SK-MEL-5 (cell line): ENCODE measurements at places on chromosomes 1 and 21. TPM values are rescaled to one million over a fixed set of nuclear protein-coding genes. Genes with fewer than 3 reads are reported as not detected.

GRCh38 chr1:2541619-2542245, 11.7 kb upstream of the HES5 start:
- no peak for DNase-seq

DNA sequence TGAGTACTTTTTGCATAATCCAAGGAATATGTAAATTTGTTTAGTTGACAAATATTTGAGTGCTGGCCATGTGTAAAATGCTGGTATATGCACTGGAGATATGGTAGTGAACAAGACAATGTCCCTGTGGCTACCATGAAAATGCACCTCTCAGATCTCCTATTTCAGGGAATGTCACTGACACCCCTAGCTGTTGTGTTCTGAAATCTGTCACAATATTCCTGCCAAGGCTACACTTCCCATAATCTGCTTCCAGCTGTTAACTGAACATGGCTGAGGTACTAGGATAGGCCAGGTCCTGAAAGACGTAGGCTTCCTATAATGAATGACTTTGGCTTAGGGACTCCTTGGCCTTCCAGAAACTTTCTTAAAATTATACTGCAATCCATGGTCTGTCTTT, 197.8 kb downstream of the ZNF648 start:
- DNase-seq = no peak

GRCh38 chr1:245829826-245830225, 675.0 kb downstream of the KIF26B start:
- no peak for DNase-seq

DNA sequence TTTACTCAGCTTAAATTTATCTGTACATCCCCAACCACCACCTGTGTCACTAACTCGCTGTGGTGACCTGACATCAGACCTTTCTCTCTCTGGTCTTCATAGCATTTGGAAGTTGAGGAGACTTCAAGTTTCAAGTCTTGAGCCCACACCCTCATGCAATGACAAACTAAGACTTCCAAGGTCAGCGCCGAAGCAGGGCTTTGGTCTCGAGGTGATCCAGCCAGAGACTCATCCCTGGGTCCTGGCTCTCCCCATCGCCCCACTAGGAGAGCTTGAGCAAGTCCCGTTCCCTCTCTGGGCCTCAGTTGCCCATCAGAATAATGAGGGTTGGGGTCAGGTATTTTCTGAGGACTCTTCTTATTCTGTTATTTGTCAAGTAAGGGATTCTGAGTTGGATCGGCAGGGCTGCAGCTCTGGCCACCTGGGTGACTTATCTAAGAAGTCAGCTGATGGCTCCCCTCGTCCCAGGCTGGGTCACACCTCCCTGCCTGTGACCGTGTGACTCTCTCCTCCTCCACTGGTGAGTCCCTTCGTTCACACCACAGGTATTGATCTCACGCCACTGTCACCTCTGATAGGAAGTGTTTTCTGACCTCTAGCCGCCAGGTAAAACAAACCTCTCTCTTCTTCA, 143.7 kb upstream of the RUNX3 start:
- DNase-seq = no peak

The DCST1 gene
- not detected in 2 replicates for total RNA-seq

The NBPF19 gene
- 5.3 and 6.5 TPM in 2 replicates for total RNA-seq

The S100B gene
- 359 and 374 TPM in 2 replicates for total RNA-seq
